ENCODE measurements at places on chromosomes 6 and 20.

GRCh38 chr6:167590193-167590592 is 236.5 kb upstream of the AFDN start:
- DNase-seq: no peak

- DNase-seq: no peak
These were observed 121.6 kb upstream of the BEND6 start for GRCh38 chr6:56833127-56833791.

GRCh38 chr6:15557174-15557573 is 105.7 kb downstream of the DTNBP1 start:
- no peak for DNase-seq

- DNase-seq: no peak
These were observed at the start of gene WFDC2 for GRCh38 chr20:45469336-45470261. Gene WFDC2 (plus strand): TSS chr20:45469753. CDS start chr20:45469782, 29 bp downstream.

DNA sequence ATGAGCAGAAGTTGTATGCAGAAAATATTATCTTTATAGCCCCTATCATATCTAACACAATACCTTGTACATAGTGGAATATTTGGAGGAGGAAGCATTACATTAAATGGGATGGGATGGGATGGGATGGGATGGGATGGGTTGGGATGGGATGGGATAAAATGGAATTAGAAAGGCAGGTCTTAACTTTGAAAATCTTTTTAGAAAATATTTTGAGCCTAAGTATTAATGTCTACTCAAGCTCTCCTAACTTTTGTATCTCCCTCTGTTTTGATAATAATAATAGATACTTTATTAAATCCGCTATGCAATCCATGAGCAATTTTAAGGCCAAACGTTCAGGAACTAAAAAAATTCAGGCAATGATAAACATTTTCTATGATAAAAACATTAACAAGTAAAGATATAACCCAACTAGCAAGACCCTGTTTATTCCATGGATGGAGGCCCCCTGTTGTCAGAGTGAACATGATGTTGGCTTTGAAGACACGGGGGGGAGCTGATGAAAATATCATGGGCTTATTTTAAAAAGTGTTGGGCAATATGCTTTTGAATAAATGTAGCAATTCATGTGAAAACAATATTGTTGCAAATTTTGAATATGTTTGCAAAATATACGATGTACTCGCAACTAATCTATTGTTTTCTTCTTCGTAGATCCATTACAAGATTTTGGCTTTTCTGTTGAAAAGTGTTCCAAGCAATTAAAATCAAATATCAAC is 35.9 kb downstream of the LY86 start:
- DNase-seq: no peak

GRCh38 chr6:82144007-82144851 is 103.3 kb downstream of the IBTK start:
- peak; percentile 79 for DNase-seq

DNA sequence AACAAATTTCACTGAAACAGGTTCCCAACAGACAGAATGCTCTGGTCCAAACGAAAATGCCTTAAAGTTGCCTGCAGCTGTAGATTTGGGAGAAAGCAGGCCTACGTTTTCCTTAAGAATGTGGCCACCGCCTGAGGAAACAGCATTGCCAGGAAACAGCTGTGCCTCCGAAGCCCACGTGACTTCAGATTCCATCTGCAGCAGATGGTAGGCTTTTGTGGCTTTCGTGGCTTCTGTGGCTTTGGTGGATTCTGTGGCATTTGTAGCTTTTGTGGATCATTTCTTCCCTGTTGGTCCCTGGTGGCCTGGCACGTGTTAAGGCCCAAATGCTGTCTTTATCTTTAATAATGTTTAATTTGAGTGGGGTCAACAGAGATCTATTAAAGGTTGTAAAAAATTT is 222.9 kb downstream of the TTLL2 start:
- DNase-seq: no peak

DNA sequence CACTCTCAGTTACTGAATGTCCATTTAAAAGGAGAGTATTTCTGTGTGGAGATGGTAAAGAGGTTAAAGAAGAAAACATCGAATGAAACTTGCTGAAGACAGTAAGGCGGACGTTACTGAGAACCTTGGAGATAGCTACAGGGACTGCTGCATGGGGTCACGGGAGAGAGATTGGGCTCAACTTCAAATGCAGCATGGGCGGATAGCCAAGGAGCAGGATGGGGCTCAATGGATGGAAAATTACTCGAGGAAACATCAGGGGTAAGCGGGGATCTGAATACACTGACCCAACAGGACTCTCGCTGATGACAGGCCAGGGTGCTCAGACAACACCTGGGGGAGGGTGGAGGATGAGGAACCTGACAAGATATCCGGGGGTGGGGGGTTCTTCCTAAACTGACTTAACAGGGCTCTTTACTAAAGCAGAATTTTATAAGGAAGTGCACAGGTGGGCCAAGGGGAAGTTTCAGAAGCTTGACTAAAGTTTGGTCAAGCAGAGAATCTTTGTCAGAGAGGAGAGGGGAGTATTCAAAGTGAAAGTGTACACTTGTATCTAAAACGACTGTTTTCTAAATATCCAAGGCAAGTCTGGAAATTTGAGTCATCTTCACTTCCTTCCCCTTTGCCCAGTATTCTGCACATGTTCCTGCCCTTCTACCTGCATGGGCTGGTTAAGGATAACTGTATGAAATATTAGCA is 22.8 kb downstream of the ECT2L start:
- DNase-seq: no peak

All from NCI-H460 (cell line).